Tongue (tissue), 3 donors: ENCODE measurements at places on chromosomes 16 and 17. TPM values are rescaled to one million over a fixed set of nuclear protein-coding genes. Genes with fewer than 3 reads are reported as not detected.

Gene CCDC102A
- 17.5 TPM for total RNA-seq

Gene DNAAF1
- 0.10 TPM for total RNA-seq

Gene SLC47A1
- total RNA-seq, result 10.9 TPM

Gene KRT23
- total RNA-seq, result 26.3 TPM

Gene MYH13
- total RNA-seq, result 1.4 TPM
